ENCODE measurements at places on chromosomes 6 and 20.

DNA sequence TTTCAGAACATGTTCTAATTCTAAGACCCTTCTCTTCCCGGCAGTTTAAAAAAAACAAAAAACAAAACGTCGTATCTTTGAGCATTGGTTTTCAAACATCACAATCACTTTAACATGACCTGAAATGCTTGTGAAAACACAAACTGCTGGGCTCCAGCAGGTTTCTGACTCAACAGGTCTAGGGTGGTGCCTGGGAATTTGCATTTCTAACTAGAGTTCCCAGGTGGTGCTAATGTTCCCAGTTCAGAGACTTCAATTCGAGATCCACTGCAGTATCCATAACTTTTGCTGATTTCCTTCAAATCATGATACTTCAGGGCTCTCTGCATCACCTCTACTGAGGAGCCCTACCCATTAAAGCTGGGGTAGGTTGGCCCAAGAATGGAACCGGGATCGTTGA, 850 bp upstream of the SMPDL3A start:
- DNase-seq, result no peak

DNA sequence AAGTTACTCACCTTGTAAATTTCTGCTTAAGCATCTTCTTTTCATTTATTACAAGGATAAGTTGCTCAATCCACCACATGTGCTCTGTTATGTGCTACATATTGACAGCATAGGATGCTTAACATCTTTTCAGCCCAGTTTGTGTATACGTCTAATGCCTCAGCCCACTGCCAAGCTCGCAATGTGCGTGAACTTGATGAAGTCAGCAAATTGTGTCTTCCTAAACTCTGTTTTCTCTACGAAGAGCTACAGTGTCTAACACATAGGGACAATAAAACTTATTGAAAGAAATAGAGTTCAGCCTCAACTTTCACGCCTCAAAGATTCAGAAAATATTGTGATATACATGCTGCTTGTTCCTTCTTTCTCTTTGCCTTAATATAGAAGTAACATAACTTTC, 500.0 kb downstream of the TFAP2B start:
- DNase-seq, result no peak

DNA sequence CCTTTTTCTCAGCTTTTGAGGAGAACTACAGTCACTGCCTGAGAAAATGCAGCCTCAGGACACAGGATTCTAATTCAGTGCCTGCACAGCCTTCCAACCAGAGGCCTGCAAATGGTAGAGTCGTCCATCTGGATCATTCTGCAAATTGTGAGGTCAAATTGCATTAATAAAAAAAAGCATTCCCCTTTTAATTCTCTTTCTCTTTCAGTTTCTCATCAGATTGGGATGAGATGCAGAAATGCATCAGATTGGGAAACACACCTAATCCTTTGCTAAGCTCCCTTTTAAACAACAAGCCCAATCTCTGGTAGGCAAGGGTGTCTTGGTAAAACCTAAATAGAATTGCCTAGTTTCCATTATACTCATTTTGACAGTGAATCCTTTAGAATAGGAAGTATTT, 838.8 kb downstream of the MAFB start:
- no peak for DNase-seq

GRCh38 chr6:120511712-120512111, 822.6 kb downstream of the TBC1D32 start:
- no peak for DNase-seq

DNA sequence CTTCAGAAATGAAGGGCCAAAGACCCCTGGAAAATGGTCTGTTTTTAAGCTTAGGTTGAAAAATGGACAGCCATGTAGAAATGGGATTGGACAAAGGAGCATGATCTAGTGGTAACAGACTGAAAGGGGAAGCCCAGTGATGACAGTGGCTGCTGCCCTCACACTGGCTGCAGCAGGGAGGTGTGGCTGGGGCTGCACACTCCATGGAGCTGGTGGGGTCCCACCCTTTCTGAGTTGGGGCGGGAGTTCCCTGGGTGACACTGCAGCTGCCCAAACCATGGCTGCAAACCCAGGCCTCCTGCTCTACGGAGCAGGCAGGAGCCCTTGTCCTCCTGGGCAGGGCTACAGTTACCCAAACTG, 8.5 kb upstream of the PACSIN1 start:
- no peak for DNase-seq

GRCh38 chr20:9555781-9556180, 41.4 kb downstream of the LAMP5 start:
- peak; percentile 5 for DNase-seq

GRCh38 chr6:147961481-147962141, 381.0 kb upstream of the SASH1 start:
- no peak for DNase-seq

- DNase-seq, result no peak
Measured at GRCh38 chr6:134047673-134048072, 4.8 kb downstream of the SLC2A12 start.

DNA sequence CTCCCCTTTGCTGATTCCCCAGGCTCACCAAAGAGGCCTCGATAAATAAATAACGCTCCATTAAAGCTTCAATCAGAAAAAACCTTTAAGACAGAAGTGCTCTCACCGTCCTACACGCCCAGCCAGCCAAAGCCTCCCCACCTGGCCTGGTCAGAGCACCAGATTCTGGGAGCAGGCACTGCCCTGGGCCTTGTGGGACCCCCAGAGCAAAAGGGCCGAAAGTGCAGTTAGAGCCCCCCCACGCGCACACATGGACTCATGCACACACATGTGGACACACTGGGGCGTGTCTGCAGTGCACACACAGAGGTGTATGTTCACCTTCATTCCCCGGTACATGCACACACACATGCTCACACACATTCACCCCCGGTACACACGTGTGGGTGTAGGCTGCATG, 1.9 kb upstream of the NECAB3 start:
- DNase-seq, result no peak

- peak; percentile 51 for DNase-seq
Measured at GRCh38 chr6:135323202-135323668, 142.1 kb downstream of the MYB start.

DNA sequence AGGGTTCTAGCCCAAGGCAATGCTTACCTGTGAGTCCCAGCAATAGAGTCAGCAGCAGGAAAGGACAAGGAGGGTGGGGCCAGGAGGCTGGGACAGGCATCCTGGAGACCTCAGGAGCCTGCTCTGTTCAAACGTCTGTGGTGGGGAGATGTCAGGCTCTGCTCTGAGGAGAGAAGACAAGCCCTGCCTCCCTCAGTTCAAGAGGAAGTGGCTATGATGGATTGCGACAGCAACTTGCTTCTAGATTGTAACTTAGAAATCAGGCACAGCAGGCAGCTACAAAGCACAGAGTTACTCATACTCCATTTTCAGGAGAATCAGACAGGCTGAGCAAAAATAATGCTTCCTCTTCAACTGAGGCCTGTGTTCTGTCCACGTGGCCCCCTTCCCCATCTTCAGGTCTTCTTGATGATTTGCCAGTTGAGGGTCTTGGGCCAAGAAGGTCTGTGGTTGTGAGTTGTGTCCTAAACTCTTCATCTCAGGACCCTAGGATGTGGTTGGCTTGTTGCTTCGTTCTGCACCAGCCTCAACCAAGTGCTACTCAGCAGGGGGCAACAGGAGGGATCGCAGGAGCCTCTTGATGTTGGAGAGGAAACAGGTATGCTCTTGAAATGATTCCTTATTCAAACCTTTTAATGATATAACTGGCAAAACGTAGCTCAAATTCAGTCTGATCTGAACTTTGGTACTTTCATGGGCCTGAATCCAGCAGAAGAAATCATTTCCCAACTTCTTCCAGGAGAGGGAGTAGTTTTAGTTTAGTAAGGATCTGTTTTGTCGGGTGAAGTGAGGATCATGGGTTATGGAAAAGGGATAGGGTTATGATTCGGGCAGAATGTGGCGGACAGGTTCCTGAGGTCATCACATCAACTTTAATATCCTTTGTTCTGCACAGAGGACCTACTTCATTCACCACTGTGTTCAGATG, 31.0 kb downstream of the SIRPB1 start:
- DNase-seq, result no peak

DNA sequence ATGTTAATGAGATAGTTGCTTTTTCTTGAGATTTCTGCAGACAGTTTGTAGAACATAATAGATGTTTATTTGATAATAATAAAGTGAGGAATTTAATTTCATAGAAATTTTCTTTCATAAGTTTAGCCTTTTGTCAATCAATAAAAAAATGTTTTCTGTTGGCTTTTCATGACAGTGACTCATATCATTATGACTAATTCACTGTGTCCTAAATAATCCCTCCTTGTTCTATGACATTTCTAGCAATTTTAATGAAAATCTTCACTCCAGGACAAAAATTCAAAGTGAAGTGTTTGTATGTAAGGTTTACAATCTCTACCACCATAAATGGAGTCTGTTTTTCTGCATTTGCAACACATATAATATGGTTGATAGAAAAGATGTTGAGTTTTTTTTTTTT, 109.9 kb downstream of the UTRN start:
- DNase-seq, result no peak

GRCh38 chr20:58989196-58989595, 8.1 kb downstream of the NELFCD start:
- DNase-seq, result no peak

GRCh38 chr6:88871498-88871897, 91.9 kb downstream of the RNGTT start:
- DNase-seq, result no peak

DNA sequence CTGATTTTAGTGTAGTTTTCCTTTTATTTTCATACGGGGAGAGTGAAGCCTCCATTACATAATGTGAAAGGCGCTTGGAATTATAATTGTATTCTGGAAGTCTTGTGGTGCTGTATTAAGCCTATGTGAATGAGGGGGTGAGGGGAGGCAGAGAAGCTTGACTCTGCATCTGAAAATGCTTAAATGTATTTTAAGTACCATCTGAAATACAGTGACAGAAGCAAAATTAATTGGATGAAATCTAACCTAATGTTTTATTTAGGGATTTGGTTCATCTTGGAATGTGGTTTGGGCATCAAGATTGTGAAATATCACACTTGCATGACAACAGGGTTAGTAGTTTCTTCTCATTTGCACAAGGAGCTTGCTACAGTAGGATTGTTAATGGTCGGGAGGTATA, 41.2 kb downstream of the TMEM200A start:
- DNase-seq, result no peak

GRCh38 chr6:127300411-127300810, 33.7 kb downstream of the RNF146 start:
- DNase-seq, result no peak

GRCh38 chr20:24863356-24863755, 85.7 kb upstream of the CST7 start:
- DNase-seq, result no peak

DNA sequence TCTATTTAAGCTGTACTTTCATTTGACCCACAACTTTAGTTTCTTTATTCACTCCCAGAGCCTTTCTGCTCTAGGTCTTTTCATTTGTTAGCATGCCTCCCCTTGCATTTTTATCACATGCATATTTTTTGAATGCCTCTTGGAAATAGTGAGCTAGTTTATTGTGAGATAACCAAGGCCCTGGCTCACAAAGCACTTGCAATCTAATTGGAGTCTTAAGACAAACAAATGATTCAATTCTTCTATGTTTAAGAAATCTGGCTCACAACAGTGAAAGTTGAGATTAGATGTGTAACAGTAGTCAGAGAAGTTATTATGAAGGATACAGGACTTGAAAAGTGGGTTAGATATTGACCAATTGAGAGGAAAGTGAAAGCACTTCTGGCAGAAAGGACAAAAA, 173.4 kb downstream of the MOXD1 start:
- no peak for DNase-seq

- no peak for DNase-seq
Measured at GRCh38 chr6:100188754-100189153, 194.7 kb upstream of the MCHR2 start.

DNA sequence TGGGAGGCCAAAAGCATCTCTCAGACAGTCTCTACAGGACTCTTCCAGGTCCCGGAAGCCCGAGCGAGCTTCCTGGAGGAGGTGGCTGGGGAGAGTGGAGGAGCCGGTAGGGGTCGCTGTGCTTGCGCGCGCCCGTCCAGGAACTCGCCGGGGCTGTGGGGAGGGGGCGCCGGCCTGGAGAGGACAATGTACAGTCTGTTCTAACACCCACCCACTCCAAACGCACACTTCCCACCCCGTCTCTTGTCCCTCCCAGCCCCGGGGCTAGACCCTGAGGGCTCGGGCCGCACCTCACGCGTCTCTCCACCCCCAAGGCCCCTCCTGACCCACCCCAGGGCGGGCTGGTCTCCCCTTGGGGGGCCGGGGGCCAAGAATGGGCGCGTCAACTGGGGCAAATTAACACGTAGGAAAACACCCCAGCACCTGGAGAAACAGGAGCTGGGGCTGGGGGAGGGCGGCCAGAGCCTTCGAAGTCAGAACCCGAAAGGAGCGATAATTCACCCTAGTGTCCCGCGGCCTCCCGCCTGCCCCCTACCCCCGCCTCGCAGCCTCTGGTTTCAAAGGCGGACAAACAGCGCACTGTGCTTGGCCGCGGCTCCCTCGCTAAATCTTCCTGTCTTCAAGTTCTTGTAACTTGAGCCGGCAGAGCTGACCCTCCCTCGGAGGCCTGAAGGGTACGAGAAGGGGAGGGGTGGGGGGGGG, 103.2 kb upstream of the FOXP4 start:
- DNase-seq, result no peak
